ENCODE measurements at places on chromosomes 16 and 17. TPM values are rescaled to one million over a fixed set of nuclear protein-coding genes. Genes with fewer than 3 reads are reported as not detected.

DNA sequence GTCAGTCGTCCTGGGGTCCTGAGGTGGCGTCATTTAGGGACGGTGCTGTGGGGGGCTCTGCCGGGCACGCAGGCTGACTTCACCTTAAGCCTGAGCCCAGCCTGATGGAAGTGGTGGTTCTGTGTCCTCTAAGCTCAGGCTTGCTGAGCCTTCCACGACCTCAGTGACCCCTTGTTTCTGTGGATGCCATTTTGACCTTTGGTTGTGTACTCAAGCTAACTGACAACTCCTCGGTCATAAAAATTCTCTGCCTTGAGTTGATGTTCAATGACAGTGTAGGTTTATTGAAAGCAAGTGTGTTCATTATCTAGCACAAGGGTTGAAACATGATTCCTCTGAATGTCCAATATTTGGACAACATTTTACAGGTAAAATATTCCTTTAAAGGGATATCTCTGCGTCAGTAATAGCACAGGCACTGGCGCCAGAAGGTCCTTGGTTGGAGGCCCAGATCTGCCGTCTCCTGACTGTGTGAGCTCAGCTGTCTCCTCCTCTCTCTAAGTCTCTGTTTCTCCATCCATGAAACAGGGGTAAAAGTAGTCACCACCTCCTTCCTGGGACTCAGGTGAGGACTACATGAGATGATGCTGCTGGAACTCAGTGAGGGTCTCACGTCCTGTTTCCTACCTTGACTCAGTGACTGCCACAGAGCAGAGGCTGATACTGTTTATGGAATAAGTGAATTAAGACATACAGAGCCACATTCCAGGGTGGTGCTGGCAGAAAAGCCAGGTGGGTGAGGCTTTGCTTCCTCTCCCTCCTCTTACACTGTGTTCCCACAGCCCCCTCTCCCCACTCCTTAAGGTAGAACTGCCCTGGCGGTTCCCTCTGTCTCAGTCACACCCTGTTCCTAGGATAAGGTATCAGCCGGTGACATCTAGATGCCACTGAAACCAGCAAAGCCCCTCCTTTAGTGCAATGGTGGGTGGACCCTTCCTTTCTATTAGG lies 75.7 kb downstream of the IRF8 start:
- no peak for DNase-seq
- H3K4me1 ChIP-seq, result peaks cover 19% of the 10 kb centered on the region
- H3K36me3 ChIP-seq, result no peaks in the 10 kb centered on the region
- H3K27me3 ChIP-seq, result no peaks in the 10 kb centered on the region

DNA sequence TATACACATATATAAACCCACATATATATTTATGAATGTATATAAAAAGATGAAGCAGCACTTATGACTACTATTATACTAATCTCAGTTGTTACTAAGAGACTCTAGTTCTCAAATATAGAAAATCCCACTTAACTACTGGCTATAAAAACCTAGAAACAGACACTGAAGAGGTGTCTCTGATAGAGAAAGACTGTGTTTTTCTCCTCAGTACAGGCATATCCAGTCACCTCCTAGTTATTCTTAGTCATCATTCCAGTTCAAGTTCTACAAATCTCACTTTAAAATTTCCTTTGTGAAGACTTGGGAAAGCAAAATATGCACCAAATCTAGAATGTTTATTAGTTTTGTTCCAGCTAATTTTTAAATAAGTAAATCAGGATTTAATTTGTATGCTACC lies 93.9 kb downstream of the STH start:
- DNase-seq, result no peak
- no peaks in the 10 kb centered on the region for H3K27me3 ChIP-seq
- H3K4me3 ChIP-seq, result no peak overlapping the region

DNA sequence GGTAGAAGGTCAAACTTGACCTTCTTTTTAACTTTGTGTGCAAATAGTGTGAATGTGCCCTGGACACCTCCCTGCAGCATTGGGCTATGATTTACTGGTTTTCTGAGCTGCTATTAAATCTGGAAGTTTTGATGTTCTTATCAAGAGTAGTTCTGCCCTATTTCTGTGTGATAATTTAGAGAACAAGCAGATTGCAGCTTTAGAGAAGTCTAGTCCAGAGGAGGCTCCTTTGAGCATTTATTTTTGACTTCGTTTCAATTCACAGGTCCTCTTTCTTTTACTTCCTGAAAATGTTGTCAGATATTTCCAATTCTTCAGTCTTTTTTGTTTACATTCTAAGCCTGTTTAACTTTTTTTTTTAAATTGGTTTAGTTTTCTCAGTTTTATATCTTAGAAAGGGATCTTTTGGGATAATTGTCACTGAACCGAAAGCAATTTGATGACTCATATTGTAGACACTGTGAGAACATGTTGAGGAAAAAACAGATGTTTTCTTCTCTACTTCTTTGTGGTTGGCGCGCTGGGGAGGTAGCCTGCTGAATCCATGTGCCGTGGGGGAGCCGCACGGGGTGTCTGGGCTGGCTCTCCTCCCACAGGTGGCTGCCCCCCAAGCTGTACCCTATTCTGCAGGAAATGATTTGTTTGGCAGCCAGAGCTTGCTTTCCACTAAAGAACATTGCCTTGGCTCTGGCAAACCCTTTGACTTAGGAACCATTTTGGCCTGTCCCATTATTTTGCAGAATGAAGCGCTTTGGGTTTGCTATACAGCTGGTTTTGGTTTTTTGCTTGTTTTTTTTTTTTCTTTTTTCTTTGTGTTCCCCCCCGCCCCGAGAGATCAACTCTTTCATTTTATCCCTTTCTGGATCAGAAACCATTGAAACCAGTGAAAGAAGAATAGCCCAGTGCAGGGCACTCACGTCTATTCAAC lies 53.4 kb downstream of the MFSD11 start:
- no peak overlapping the region for H3K4me3 ChIP-seq
- no peak overlapping the region for H3K27ac ChIP-seq
- DNase-seq, result no peak
- no peaks in the 10 kb centered on the region for H3K36me3 ChIP-seq
- H3K27me3 ChIP-seq, result no peaks in the 10 kb centered on the region
- H3K4me1 ChIP-seq, result peaks cover 14% of the 10 kb centered on the region

DNA sequence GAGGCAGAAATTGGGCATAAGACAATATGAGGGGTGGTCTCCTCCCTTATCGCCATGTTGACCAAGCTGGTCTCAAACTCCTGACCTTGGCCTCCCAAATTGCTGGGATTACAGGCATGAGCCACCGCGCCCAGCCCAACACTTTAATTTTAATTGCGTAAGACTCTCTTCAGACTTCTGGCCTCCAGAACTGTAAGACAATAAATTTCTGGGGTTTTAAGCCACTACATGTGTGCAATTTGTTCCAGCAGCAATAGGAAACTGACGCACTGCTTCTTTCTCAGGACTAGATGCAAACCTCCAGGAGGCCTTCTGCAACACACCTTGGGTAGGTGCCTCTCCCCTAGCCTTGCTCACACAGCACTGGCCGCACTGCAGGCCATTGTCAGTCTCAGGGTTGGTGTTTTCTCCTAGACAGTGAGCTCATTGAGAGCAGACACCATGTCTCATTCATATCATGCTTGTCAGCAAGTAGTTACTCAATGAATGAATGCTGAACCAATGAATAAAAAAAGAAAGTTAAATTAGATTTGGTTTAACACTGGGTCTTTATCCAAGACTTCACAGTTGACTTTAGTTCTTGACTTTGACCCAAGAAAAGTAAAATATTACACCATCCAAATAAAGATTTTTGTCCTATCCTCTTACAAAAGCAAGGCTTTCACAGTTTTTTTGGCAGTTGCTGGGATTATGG lies 5.5 kb upstream of the ACSF2 start:
- peaks cover 19% of the 10 kb centered on the region for H3K4me1 ChIP-seq
- H3K36me3 ChIP-seq, result no peaks in the 10 kb centered on the region
- H3K27ac ChIP-seq, result peak overlapping the region; percentile 45

DNA sequence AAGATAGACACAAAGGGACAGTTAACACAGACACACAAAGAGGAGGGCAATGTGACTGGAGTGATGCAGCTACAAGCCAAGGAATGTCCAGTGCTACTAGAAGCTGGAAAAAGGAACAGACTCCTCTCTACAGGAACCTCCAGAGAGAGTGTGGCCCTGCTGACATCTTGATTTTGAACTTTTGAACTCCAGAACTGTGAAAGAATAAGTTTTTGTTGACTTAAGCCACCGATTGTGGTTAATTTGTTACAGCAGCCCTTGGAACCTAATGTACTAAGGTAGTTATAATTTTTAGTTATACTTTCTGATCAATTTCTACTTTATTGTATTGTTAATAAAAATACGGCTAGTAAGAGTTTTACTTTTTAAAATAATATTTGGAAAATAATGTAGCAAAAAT lies 129.1 kb downstream of the MYO1D start:
- no peak overlapping the region for H3K27ac ChIP-seq
- no peak overlapping the region for H3K4me3 ChIP-seq
- no peaks in the 10 kb centered on the region for H3K36me3 ChIP-seq
- no peaks in the 10 kb centered on the region for H3K4me1 ChIP-seq
- no peak for DNase-seq
- no peaks in the 10 kb centered on the region for H3K27me3 ChIP-seq

DNA sequence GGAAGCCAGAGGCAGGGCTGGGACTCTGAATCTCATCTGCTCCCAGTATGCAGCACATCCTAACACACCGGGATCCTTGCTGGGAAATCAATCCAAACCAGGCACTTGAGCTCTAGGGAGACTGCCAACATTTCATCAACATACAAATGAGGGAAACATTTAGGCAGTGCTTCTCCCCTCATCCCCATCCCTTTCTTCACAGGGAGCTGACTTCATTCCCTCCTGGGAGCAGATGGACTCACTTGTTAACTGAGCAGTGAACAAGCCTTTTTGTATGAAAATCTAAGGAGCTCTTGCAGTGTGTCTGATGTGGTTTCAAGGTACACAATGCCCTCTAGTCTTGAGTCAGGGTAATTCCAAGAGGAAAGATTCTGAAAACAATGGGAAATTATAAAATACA lies 96.3 kb downstream of the TMEM114 start:
- no peak overlapping the region for H3K27ac ChIP-seq
- DNase-seq, result no peak
- no peak overlapping the region for H3K4me3 ChIP-seq
- no peaks in the 10 kb centered on the region for H3K36me3 ChIP-seq
- H3K4me1 ChIP-seq, result no peaks in the 10 kb centered on the region

GRCh38 chr17:66383333-66383732 lies 80.9 kb downstream of the PRKCA start:
- no peaks in the 10 kb centered on the region for H3K27me3 ChIP-seq
- no peak overlapping the region for H3K4me3 ChIP-seq
- peaks cover 7% of the 10 kb centered on the region for H3K4me1 ChIP-seq
- H3K36me3 ChIP-seq, result no peaks in the 10 kb centered on the region
- no peak overlapping the region for H3K27ac ChIP-seq

- no peak overlapping the region for H3K27ac ChIP-seq
- no peaks in the 10 kb centered on the region for H3K4me1 ChIP-seq
- no peak overlapping the region for H3K4me3 ChIP-seq
- no peaks in the 10 kb centered on the region for H3K36me3 ChIP-seq
Observed at GRCh38 chr17:43326490-43327275, 72.1 kb upstream of the ARL4D start.

- H3K27me3 ChIP-seq, result no peaks in the 10 kb centered on the region
- peak overlapping the region; percentile 91 for H3K27ac ChIP-seq
- peak overlapping the region; percentile 40 for H3K4me3 ChIP-seq
- DNase-seq, result peak; percentile 26
Observed at GRCh38 chr17:489758-490329, 137.2 kb upstream of the RPH3AL start.

DNA sequence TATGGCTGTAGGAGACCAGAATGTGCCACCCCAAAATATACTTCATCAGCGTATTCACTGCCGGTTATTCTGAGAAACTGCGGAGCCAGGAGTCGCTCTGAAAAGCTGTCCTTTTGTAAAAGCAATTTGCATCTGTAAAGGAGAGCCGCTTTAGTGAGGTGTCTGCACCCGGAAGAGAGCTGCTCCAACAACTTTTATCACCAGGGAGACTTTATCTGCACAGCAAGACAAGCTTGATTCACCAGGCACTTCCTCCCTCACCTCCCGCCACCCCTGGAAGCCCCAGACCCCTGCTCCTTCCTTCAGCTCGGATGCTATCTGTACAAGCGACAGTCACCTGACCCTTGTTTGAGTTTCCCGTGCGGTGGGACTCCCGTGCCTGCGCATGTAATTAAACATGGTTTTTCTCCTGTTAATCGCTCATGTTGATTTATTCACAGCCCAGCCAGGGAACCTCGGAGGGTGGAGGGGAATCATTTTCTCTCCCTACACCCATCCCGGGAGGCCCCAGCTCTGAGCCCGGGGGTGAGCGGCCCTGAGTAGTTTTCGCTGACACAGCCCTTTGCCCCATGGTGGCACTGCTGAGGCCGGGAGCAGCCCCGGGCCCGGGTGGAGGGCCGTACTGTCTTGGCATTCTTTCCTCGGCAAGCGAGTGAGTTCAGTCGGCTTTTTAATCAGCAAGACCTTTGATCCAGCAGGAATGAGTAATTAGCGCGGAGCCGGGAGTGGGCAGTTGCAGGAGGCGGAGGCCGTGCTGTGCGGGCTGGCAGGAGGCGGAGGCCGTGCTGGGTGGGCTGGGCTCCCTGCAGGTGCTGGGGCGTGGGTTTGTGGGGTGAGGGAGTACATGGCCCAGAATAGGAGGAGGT lies 222.7 kb upstream of the CIBAR2 start:
- H3K4me3 ChIP-seq, result no peak overlapping the region
- no peak overlapping the region for H3K27ac ChIP-seq
- H3K36me3 ChIP-seq, result no peaks in the 10 kb centered on the region
- H3K27me3 ChIP-seq, result no peaks in the 10 kb centered on the region

Gene TP53
- total RNA-seq, result 50.9 TPM

Gene EXOC7
- 123 TPM for total RNA-seq

Gene SERPINF2
- 4.2 TPM for total RNA-seq
